ENCODE measurements at places on chromosomes 2 and 18.

- DNase-seq = no peak
Observed at GRCh38 chr18:2406544-2406943, 164.8 kb downstream of the METTL4 start.

- DNase-seq = no peak
Observed at GRCh38 chr18:11078491-11078890, 70.9 kb downstream of the PIEZO2 start.

DNA sequence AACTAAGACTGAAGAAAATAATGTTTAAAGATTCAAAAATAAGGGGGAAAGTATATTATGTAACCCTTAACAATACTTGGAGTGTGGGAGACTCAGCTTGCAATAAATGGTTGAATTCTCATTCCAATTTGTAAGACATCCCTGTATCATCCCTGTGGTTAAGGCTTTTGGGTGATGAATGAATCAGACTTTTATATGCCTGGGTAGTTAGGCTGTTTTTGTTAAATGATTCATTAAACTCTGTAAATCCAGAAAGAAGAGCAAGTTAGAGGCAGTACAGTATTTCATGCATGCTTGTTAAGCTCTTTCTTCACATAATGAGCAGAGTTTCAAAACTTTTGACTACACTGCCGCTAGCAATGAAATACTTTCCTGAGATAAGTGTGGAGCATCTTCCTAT is 948.8 kb downstream of the SOCS6 start:
- DNase-seq = no peak

DNA sequence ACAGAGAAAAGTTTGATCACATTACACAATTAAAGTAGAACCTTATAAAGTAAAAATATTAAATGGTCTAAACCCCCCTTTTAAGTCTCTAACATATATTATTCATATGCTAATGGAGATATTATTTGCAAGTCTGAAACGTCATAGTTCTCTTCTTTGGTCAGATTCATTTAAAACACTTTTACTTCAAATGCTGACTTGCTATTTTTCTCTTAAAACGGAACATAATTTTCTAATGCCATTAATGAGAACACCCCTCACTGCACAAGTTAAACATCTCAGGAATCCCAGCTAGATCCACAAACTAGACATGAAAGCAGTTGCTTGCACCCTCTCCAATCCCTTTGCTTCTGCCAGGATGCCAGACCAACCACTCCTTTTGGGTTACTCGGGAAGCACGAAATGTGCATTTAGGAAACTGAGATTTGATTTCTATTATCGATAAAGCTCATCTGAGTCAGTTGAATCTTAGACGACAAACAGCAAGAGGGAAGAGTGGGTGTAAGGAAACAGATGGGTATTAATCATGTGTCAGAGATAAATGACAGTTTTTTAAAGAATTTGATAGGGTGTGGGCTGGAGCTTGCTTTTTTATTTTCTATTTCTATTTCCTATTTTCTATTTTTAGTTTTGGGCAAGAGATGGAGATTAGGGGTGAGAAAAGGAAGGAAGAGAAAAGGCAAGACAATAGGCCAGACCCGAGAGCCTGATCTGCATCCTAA is 1.5 kb downstream of the ADD2 start:
- DNase-seq = no peak

- DNase-seq = no peak
Observed at GRCh38 chr2:30365201-30365600, 81.8 kb upstream of the LCLAT1 start.

DNA sequence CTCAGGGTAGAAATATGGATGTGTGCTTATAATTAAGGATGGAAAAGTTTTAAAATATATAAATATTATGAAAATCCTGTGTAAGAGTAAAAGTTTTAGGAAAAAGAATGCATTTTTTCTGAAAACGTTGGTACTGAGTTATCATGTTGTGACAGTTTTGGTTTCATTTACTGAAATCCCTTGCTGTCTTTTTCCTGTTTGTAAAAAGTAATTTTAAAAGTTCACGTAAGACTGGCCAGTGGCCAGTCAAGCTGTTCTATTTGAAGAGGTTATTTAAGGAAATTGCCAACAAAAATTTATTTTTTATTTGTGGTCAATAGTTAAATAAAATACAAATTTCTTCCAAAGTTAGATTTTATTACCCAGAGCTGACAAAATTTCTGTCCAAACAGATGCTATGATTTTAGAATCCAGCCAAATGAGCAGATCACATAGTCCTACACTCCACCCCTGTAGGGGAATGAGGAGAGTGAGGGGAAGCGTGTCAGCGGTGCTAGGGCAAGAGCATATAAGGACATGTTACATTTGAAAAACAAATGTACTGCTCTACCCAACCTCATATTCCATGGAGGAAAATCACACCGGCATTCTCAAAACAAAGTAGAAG is 297.8 kb upstream of the TFPI start:
- DNase-seq = no peak

GRCh38 chr2:144524118-144525009 is 4.4 kb upstream of the ZEB2 start:
- DNase-seq = no peak

GRCh38 chr2:231300020-231300721 is 95.3 kb upstream of the B3GNT7 start:
- DNase-seq = no peak

DNA sequence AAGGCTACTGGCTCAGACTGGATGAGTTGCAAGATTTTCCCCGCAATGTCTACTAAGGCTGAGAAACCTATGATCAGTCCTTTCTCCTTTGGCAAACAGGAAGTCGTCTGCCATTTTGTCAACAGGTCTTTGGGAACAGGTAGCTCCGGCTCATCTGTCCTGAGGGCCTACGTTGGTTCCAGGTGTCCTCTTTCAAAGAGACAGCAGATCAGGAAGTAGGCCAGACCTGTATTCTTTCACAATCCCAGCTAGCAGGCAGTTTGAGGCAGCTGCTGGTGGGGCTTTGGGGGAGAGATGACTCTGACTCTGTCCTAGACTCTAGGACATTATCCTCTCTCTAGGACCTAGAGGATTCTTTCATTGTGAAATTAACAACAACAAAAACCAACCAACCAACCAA is 98.6 kb downstream of the ACTR2 start:
- no peak for DNase-seq

- DNase-seq = no peak
Observed at GRCh38 chr2:29212009-29212408, 96.8 kb downstream of the CLIP4 start.

DNA sequence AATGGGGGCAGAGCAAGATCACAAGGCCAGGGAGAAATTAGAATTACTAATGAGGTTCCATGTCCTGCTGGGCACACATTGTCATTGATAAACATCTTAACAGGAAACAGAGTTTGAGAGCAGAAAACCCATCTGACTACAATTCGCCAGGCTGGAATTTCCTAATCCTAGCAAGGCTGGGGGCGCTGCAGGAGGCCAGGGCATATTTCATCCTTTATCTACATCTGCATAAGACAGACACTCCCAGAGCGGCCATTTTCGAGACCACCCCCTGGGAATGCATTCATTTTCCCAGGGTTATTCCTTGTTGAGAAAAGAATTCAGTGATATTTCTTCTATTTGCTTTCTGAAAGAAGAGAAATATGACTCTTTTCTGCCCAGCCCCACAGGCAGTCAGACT is 152.7 kb downstream of the SUCLG1 start:
- DNase-seq = no peak

GRCh38 chr2:151338115-151338514 is 19.3 kb upstream of the TNFAIP6 start:
- DNase-seq = no peak

DNA sequence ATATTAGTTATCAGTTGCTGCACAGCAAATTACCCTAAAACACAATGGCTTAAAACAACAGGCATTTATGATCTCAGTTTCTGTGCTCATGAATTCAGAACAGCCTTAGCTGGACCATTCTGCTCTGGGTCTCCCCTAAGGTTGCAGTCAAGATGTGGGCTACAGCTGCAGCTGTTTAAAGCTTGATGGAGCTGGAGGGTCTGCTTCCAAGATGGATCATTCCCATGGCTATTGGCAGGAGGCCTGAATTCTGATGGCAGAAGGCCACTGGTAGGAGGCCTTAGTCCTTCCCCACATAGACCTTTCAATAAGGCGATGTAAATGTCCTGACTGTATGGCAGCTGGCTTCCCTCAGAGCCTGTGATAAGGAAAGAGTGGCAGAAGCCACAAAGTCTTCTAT is 118.6 kb upstream of the SERPINE2 start:
- no peak for DNase-seq

- no peak for DNase-seq
Observed at GRCh38 chr2:23418056-23418455, 33.1 kb downstream of the KLHL29 start.

DNA sequence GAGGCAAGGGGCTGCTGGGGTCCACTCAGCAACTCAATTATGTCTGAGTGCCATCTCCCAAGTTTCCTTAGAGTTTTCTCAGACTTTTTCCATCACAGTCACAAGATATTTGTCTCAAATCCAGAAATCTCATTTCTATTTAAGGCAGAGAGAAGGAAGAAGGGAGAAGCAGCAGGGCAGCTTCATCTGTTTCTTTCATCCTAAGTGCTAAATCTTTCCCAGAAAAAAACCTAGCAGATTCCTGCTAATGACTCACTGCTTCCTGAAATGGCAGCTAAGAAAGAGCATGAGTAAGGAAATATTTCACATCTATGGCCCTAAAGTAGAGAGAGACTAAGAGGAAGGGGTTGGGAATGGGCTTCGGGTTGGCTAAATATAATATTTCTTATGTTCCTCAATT is 88.0 kb downstream of the KYNU start:
- no peak for DNase-seq

GRCh38 chr2:60498816-60499429 is 54.5 kb downstream of the BCL11A start:
- no peak for DNase-seq

- no peak for DNase-seq
Observed at GRCh38 chr18:72181241-72181764, 362.8 kb downstream of the CBLN2 start.

- DNase-seq = no peak
Observed at GRCh38 chr2:75500633-75501032, 60.1 kb downstream of the EVA1A start.

- no peak for DNase-seq
Observed at GRCh38 chr2:84788498-84788897, 92.4 kb downstream of the TRABD2A start.

- no peak for DNase-seq
Observed at GRCh38 chr18:64528646-64529045, 379.8 kb upstream of the LINC00305 start.
